ENCODE measurements at places on chromosomes 3 and 15. TPM values are rescaled to one million over a fixed set of nuclear protein-coding genes. Genes with fewer than 3 reads are reported as not detected.
A peak's percentile ranks its signal among the peaks of the same experiment; 100 is the strongest.

SPATA12 gene
- under 0.01 TPM for total RNA-seq

ZPLD1 gene
- total RNA-seq: under 0.01 TPM

PRTG gene
- total RNA-seq: 1.7 TPM

GRCh38 chr15:101019366-101019896, 100.3 kb downstream of the LRRK1 start:
- DNase-seq: no peak

DNA sequence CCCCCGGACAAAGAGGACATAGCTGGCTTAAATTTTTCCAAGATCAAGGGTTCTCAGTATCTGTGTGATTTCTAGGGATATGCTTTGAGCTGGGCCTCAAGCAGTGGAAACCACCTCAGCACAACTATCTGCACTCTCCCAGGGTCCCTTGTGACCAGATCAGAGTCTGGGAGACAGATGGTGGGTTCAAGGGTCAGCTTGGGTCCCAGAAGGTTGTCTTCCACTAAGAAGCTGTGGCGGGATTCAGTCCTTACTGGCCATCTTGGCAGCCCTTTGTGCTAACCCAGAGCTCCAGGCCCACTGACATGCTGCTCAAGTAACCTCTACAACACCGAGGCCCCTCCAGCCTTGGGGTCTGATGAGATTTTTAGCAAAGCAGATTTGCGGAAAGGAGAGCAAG, 2.7 kb downstream of the INSYN1 start:
- DNase-seq: no peak

DNA sequence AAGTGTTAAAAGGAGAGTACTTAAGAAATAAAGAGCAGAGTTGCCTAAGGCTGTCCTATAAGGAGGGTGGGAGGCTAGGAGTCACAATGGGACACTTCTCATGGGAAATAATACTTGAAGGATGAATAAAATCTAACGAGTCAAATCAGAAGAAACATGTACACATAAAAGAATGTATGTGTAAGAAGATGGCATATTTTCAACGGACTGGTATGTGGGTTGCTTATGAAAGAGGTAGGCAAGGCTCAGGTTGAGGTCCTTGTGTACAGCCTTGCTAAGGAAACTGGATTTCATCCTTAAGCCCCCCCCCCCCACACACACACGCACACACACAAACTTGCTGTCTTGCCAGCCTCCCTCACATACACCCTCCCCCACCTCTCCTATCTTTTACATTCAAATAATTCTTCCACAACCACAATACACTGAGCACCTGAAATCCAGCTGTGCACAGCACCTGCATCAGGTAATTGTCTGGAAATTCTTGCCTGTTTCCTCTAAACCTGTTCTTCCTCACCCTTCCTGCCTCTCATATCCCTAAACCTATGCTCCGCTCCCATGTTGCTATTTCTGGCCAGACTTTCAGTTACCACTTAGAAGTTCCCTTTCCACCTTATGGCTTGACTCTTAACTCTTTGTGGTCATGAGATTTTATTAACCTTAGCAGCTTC, 79.2 kb downstream of the FMN1 start:
- peak; percentile 67 for DNase-seq

GRCh38 chr15:77748078-77749064, 115.7 kb upstream of the LINGO1 start:
- no peak for DNase-seq

DNA sequence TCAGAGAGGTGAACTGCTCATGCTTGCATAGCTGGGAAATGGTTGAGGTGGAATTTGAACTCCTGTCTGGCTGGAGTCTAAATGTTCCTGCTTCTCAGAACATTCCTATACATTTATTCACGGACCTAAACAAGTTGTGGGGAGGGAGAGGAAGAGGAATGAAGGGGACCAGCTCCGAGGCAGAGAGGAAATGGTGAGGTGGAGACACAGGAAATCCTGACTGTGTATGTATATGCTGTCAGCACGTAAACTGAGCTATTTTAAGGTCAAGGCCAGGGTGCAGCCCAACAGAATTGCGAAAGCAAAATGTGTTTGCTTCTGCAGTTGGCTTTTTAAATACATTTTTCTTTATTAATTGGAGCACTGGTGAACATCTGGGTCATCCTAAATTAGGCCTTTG, 74.1 kb upstream of the POMGNT2 start:
- DNase-seq: peak; percentile 96

DNA sequence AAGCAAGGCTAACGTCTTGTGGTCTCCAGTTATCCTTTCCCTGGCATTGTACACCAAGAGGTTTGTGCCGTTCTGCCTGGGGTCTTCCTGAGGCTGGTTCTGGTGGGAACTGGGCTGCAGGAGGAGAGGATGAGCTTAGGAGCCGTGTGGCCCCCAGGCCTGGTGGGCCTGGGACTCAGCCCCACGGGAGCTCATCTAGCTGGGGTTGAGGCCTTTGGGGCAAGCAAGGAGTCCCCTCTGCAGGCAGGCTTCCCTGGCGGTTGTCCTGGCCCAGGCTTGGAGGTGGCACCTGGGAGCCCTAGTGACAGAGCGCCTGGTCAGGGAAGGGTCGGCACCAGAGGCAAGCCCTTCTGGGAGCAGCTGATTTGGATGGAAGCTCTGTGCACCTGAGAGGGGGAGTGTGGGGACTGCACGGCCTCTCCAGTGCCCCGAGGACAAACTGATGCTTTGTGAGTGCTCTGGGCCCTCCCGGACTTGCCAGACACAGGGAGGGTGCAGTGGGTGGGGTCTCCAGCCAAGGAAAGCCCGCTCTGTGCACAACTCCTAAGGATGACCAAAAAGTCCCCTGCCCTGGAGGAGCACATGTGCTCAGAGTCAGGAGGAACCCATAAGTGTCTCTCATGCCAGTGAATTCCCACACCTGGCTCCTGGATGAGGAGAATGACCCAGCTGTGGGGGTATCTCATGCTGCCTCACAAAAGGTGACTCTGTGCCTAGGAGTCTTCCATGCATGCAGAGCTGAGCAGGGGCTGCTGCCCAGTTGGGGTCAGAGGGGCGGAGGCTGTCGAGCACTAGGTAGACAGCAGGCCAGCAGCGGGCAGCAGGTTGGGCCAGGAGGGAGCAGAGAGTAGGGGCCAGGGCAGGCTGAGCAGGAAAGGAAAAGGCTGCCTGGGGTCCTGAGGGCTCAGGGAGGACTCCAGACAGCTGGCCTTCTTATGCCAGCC, 2.7 kb downstream of the PAK6 start:
- DNase-seq: no peak

DNA sequence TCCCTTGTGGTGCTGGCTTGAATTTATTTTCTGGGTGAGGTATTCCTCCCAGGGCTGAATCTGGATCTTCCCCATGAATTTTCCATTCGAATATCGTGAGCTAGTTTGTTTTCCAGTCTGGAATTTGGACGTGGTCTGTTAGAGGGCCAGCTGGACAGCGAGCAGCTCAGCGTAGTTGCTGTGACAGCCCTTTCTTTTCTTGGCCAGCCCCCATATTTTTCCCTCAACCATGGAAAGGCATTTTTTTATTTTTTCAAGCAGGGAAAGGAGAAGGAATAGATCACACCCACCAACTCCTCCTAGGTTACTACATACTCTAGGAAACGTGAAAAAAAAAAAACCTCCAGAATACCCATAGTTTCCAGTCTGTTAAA, 152.0 kb downstream of the KLHL25 start:
- peak; percentile 55 for DNase-seq

- DNase-seq: peak; percentile 34
Measured at GRCh38 chr15:52020221-52021085, 1.4 kb downstream of the MAPK6 start.
